T-helper 2 cell treated with Interferon-gamma antibody and Interleukin-4, amounts not matched to agents 5 μg/mL and 100 μg/mL, for 36 hours (primary cell): ENCODE measurements at places on chromosomes 1 and 21.

GRCh38 chr1:2805801-2806430 is 4.4 kb upstream of the TTC34 start:
- no peak overlapping the region for H3K4me3 ChIP-seq
- peaks cover 2% of the 10 kb centered on the region for H3K4me1 ChIP-seq
- no peaks in the 10 kb centered on the region for H3K27me3 ChIP-seq
- no peak for DNase-seq

DNA sequence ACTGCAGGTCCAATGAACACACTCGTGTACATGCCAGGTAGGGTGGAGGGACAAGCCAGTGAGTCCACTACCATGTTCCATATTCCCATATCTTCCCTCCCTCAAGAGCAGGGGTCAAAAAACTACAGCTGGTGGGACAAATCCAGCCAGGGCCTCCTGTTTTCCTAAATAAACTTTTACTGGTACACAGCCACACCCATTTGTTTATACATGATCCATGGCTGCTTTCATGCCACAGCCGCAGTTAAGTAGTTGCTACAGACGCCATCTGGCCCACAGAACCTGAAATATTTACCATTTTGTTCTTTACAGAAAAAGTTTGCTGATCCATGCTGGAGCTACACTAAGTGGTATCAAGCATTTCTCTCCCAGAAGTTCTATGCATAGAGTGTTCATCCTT is 42.4 kb downstream of the CASQ2 start:
- no peaks in the 10 kb centered on the region for H3K36me3 ChIP-seq
- H3K27ac ChIP-seq: no peak overlapping the region
- no peak for DNase-seq
- H3K4me3 ChIP-seq: no peak overlapping the region

DNA sequence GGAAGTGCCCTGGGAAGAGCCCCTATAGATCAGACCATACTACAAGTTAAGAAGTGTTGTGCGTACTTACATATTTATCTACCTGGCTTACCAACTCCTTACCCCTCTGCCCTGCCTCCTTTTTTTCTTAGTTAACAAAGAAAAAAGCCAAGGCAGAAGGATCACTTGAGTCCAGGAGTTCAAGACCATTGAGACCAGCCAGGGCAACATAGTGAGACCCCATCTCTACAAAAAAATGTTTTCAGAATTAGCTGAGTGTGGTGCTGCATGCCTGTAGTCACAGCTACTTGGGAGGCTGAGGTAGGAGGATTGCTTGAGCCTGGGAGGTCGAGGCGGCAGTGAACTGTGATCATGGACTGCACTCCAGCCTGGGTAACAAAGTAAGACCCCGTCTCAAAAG is 1.9 kb downstream of the ZBTB8B start:
- peaks cover 11% of the 10 kb centered on the region for H3K4me1 ChIP-seq
- no peak for DNase-seq
- no peak overlapping the region for H3K4me3 ChIP-seq
- peaks cover 42% of the 10 kb centered on the region for H3K27me3 ChIP-seq

- no peaks in the 10 kb centered on the region for H3K4me1 ChIP-seq
- no peaks in the 10 kb centered on the region for H3K27me3 ChIP-seq
- H3K27ac ChIP-seq: no peak overlapping the region
- no peak overlapping the region for H3K4me3 ChIP-seq
- H3K36me3 ChIP-seq: no peaks in the 10 kb centered on the region
These were observed 7.3 kb downstream of the MYBPH start for GRCh38 chr1:203168256-203168786.

DNA sequence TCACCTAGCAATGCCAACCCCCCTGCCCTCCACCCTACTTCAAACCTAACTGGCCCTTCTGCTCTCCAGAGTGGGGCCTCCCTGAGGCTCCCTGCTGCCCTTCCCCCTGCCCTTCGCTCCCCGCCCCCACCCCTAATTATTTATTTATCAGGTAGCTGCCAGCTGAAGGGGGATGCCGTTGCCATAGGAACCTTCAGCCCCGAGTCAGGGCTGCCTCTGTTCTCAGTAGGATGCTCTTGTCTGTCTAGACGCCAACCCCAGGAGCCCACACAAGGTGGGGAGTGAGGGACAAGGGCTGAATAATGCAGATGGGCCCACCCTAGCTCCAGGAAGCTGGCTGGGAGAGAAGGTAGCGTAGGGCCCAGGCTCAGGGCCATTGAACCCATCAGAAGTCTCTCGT is 41.1 kb downstream of the NKAIN1 start:
- H3K36me3 ChIP-seq: no peaks in the 10 kb centered on the region
- DNase-seq: no peak

GRCh38 chr1:172717722-172718465 is 59.0 kb downstream of the FASLG start:
- no peaks in the 10 kb centered on the region for H3K36me3 ChIP-seq
- DNase-seq: no peak
- peaks cover 22% of the 10 kb centered on the region for H3K4me1 ChIP-seq
- H3K27me3 ChIP-seq: peaks cover 6% of the 10 kb centered on the region
- no peak overlapping the region for H3K4me3 ChIP-seq

DNA sequence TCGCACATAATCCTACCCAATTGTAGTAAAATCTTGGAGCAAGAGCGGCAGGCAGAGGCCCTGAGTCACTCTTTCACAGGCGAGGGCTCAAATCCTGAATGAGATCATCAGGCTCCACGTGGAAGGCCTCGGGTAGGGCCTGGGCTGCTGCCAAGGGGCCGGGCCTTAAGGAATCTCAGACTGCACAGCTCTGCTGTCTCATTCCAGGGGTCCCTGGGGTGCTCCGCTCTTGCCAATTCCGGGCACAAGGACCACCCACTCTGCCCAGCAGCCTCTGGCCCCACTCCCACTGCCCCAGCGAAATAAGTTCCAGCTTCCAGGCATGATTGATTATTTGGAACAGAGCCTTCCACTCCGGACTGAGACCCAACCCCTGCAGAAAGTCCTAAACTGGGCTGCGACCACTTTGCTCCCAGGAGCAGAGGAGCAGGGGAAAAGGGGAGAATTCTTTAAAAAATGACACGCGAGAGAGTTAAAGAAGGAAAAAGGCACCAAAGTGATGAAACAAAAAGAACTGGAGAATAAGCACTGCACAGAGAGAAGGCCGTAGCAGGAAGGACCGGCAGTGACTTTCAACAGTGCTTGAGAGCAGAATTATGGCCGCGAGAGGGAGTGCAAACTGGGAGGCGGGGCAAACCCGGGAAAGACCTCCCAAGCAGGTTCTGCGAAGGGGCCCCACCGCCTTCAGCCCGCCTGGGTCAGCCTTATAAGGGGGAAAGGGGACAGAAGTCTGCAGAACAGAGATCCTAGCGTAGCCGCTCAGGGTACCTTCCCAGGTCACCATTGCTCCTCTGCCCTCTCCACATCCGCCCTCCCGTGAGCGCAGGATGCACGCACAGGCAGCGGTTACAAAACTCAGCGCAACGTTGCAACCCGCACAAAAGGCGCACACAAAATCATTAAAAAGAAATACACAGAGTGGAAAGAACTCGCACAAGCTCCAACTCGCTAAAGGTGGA is 2.0 kb downstream of the ADAMTS1 start:
- H3K27me3 ChIP-seq: peaks cover 63% of the 10 kb centered on the region
- H3K4me1 ChIP-seq: peaks cover 44% of the 10 kb centered on the region
- peaks cover 31% of the 10 kb centered on the region for H3K36me3 ChIP-seq
- H3K4me3 ChIP-seq: peak overlapping the region; percentile 92
- peak overlapping the region; percentile 86 for H3K27ac ChIP-seq

DNA sequence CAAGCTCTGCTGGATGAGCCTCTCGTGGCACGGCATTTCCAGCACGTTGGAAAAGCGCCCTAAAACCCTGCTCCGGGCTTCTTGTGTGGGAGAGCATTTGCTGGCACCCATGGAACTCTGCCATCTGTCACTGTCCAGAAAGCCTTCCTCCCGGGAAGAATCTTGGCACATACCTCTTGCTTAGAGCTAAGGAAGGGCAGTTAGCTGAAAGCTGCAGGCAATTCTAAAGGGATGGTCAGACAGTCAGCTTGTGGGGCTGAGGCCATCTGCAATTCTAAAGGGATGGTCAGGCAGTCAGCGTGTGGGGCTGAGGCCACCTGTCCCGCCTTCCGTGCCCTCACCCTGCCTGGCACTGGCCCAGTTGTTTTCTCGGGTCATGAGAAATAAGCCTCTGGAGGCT is 139.0 kb upstream of the TMEM51 start:
- no peak for DNase-seq
- no peak overlapping the region for H3K4me3 ChIP-seq
- no peaks in the 10 kb centered on the region for H3K27me3 ChIP-seq

GRCh38 chr21:36839123-36839522 is 127.3 kb downstream of the HLCS start:
- DNase-seq: no peak
- H3K27ac ChIP-seq: no peak overlapping the region
- H3K27me3 ChIP-seq: no peaks in the 10 kb centered on the region
- no peak overlapping the region for H3K4me3 ChIP-seq

DNA sequence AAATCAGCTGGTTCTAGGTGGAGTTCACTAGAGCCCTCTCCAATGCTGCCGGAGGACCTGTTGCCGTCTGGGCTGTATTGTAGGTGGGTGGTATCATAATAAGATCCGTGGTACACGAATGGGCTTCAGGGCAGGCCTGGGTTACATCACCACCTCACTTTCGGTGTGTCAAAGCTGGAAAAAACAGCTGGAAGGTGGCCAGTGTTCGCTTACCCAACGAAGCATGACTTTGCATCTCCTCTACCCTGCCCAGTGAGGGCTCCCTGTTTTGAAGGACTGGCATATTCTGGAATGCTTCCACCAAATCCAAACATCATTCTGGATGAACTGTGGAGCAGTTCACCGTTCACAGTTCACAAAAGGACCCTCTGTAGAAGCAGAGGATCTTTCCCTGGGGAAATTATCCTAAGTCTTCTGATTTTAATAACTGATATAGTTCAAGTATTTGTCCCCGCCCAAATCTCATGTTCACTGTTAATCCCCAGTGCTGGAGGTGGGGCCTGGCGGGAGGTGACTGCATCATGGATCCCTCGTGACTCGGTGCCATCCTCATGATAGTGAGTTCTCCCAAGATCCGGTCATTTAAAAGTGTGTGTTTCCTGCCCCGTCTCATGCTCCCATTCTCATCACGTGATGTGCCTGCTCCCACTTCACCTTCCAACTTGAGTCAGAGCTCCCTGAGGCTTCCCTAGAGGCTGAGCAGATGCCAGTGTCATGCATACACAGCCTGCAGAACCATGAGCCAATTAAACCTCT is 429.0 kb downstream of the KIF26B start:
- H3K4me3 ChIP-seq: no peak overlapping the region
- H3K4me1 ChIP-seq: no peaks in the 10 kb centered on the region
- no peak for DNase-seq
